ENCODE measurements at places on chromosomes 2 and 18. TPM values are rescaled to one million over a fixed set of nuclear protein-coding genes. Genes with fewer than 3 reads are reported as not detected.

Gene EGR4
- not detected for total RNA-seq

Gene OTOS
- total RNA-seq, result not detected

Gene CNTNAP5
- not detected for total RNA-seq

Gene DSC3
- total RNA-seq, result 260 TPM

Gene MOGAT1
- not detected for total RNA-seq

Gene LYPD6B
- 4.6 TPM for total RNA-seq

Gene MRO
- total RNA-seq, result not detected

Gene RNF144A
- 1.7 TPM for total RNA-seq

Gene TTN
- under 0.01 TPM for total RNA-seq

Gene SP100
- 35.8 TPM for total RNA-seq

Gene FSHR
- not detected for total RNA-seq

Gene PHLPP1
- total RNA-seq, result 4.8 TPM

Gene GATA6
- 5.1 TPM for total RNA-seq

Gene ATP6V1B1
- total RNA-seq, result not detected

Gene MDH1B
- 0.48 TPM for total RNA-seq

Gene HAAO
- total RNA-seq, result not detected

Gene PTPN4
- 30.3 TPM for total RNA-seq

Gene PDE11A
- total RNA-seq, result 0.48 TPM

Gene FAM110C
- 21.4 TPM for total RNA-seq

Gene CLIP4
- total RNA-seq, result 84.1 TPM

Gene LOXL3
- total RNA-seq, result 1.4 TPM

Gene TEX44
- not detected for total RNA-seq

Gene RIT2
- not detected for total RNA-seq

Gene CTAGE1
- not detected for total RNA-seq

Gene APCDD1
- not detected for total RNA-seq

Gene NEU2
- not detected for total RNA-seq

Gene PCARE
- total RNA-seq, result not detected

Gene PAPOLG
- total RNA-seq, result 19.0 TPM

Gene IL36A
- total RNA-seq, result 3.0 TPM

Gene AOX1
- 4.7 TPM for total RNA-seq

Gene DSEL
- total RNA-seq, result 1.3 TPM

Gene SOX11
- total RNA-seq, result not detected

Gene ABCB11
- total RNA-seq, result not detected

Gene SCN7A
- total RNA-seq, result under 0.01 TPM

Gene POTEC
- total RNA-seq, result not detected

Gene UGT1A8
- under 0.01 TPM for total RNA-seq
